Endodermal cell (in vitro differentiated cells): ENCODE measurements at places on chromosomes 3 and 15. TPM values are rescaled to one million over a fixed set of nuclear protein-coding genes. Genes with fewer than 3 reads are reported as not detected.

DNA sequence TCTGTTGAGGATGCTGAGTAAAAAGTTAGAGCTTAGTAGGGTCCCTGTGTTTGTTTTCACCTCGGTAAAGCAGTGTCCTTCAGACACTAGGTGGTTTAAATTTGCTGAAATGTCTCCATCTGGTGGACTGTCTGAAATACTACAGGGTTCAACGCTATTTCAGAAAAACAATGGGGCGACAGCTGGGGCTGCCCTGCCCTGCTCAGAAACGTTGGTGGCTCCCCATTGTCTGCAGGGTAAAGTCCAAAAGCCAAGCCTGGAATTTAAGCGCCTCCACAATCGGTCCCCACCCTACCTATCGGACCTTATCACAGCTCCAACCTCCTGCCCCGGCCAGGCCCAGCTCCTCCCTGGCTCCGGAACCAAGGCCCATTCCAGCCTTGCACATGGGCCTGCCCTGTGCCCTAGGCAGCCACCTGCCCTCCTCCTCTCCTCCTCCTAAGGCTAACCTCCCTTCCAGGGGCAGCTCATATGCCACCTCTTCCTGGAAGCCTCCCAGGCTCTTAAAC lies 4.3 kb upstream of the TSEN2 start:
- peak; percentile 81 for DNase-seq
- no peaks in the 10 kb centered on the region for H3K36me3 ChIP-seq
- no peak overlapping the region for H3K4me3 ChIP-seq
- no peaks in the 10 kb centered on the region for H3K4me1 ChIP-seq

Gene SPSB4
- 8.2 and 8.6 TPM in 2 replicates for total RNA-seq

DNA sequence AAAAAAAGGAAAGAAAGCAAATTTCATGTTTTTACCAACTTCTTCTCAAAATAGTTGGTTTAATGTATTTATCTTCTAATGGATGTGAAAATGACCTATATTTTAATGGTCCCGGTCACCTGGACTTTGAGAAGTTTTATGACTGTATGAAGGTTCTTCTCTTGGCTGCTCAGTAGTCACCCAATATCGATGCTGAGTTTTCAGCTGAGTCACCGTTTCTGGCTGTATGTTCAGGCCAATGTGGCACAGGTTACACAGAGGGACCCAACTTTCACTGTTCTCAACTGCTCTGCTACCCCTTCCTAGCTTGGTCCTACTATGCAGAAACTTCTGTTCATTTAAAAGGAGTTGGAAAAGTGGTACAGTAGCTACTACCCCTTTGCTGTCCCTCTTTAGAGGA lies 25.8 kb downstream of the VGLL3 start:
- no peak overlapping the region for H3K27ac ChIP-seq
- H3K36me3 ChIP-seq, result no peaks in the 10 kb centered on the region
- no peaks in the 10 kb centered on the region for H3K27me3 ChIP-seq
- H3K4me3 ChIP-seq, result no peak overlapping the region

DNA sequence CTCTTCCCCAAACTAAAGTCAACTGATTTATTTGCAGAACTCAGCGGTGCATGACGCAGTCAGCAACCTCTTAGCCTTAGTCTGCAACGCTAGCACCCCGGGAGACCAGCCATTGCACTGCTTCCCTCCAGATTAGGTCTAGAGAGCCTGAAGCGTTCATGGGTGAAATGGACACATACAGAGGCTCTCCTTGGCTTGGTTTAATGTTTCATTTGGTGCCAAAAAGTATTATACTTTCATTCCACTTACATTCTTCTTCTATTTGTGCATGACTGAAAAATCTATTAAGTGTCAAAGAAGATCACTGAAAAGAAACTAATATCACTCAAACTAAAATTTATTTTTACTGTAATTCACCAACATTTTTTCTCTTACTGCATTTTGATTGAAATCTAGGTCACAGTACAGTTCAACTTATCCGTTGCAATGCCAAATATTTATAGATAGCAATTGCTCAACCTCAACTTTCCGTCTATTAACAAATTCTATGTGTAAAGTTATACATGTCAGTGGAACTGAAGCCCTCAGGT lies 116.2 kb downstream of the ROBO1 start:
- H3K27me3 ChIP-seq, result no peaks in the 10 kb centered on the region
- no peaks in the 10 kb centered on the region for H3K36me3 ChIP-seq
- H3K4me1 ChIP-seq, result no peaks in the 10 kb centered on the region
- DNase-seq, result no peak

GRCh38 chr3:150765949-150766720 lies 3.2 kb upstream of the SIAH2 start:
- DNase-seq, result peak; percentile 59
- H3K4me1 ChIP-seq, result no peaks in the 10 kb centered on the region
- H3K4me3 ChIP-seq, result no peak overlapping the region
- H3K27me3 ChIP-seq, result peaks cover 4% of the 10 kb centered on the region
